ENCODE measurements at places on chromosomes 3 and 15.

DNA sequence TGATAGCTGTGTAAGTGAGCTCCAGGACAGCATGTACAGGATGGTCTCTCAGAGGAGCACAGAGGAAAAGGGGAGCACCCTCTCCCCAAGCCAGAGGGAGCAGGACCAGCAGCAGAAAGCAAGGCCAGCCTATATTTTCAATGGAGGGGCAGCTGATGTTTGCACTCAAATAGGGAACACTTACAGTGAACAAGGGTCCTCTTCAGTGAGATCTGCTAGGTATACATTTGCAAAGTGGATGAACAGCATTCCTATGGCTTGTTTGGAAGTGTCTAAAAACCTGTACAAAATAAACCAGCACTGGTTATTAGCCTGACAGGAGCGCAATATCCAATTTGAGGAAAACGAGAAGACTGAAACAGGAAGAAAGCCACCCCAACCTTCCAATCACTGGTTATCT is 17.6 kb upstream of the MUSTN1 start:
- DNase-seq: no peak

DNA sequence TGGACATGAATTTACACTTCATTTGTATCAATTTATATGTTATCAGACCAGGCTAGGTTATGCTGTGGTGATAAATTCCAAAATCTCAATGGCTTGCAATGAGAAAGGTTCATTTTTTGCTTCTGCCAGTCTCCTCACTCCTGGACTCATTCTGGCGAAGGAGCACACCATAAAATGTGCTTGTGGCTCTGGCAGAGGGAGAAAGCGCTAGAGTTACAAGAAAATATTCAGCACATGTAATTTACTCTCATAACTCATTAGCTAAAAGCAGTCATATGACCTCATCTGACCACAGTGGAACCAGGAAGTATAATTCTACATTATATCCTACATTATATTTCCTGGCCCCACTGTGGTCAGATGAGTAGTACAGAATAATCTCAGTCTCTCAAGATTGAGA is 193.8 kb downstream of the BCHE start:
- DNase-seq: no peak

- DNase-seq: no peak
These were observed 267.8 kb upstream of the C2CD4B start for GRCh38 chr15:62432702-62433398.

DNA sequence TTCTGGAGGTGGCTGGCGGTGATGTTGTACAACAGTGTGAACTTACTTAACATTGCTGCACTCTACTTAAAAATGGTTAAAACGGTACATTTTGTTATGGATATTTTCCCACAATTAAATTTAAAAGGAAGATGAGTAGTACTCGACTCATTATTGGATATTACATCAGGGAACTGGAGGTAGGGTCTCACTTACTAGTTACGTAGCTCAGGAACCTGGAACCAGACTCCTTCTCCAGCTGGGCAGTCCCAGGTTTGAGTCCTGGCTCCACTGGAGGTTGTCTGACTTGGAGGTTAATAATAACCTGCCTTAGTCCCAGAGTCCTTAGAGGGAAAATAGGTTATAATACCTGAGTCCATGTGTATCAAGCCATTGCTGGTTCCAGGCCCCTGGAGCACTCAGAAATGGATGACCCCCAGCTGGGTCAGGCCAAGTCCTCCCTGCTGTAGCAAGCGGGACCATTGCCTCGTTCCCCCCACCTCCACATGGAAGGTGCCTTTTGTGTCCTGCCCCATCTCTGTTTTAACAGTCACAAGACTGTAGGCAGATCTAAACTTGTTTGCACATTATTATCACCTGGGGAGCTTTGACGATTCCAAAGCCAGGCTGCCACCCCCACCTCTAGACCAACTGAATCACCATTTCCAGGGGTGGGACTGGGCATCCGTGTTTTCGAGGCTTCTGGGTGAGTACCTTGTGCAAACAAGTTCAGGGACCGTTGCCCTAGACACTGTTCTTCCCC is 126.6 kb downstream of the IGF1R start:
- no peak for DNase-seq

- no peak for DNase-seq
These were observed 96.3 kb upstream of the HERC1 start for GRCh38 chr15:63930034-63930433.

- no peak for DNase-seq
These were observed 4.9 kb upstream of the CHRNA3 start for GRCh38 chr15:78625606-78626280.

GRCh38 chr3:127040216-127040615 is 57.3 kb downstream of the PLXNA1 start:
- DNase-seq: no peak

DNA sequence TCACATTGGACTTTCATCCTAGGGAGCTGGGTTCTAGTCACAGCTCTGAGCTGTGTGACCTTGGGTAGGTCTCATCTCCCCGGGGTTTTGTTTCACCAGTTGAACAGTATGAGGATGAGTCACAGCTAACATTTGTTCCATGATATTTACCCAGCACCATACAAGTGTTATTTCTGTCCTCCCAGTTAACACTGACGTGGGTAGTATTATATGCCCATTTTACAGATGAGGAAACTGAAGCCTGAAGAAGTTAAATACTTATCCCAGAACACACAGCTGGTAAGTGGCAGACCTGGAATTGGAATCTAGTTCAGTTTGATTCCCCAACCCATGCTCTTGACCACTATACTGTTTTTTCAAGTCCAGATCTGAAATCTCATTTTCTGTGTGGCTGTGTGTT is 908 bp upstream of the RARB start:
- no peak for DNase-seq

DNA sequence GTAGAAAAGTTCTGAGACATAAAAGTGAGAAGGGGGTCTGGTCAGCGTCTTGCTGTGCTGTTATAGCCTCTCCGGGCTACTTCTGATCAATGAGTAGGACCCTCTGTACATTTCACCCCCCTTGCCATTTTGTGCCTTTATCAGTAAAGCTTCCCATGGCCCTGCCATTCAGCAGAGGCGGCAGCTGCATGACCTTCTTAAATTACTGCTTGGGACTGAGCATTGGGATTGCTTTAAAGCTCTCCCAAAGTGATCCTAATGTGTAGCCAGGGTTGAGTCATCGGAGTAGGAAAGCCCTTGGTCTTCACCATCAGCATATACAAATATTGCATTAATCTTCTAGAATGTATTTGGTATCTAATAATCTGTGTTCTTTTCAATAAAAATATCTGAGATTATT is 70.2 kb downstream of the FMN1 start:
- DNase-seq: no peak

DNA sequence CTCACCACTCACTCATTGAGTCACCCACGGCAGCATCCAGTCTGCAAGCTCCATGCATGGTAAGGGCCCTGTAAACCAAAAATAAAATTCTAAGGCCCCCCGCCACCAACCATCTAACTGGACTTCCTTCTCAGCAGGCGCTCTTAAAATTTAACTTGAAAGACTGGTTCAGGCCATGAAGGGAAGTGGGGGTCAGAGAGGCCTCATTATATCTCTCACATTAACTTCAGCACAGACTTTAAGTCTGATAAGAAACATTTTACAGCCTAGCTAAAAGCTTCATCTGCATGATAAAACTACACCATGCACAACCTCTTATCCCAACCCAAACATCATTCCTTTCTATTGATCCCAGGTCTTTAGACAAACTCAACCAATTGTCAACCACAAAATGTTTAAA is 38.5 kb downstream of the FBLN2 start:
- DNase-seq: no peak

- no peak for DNase-seq
These were observed 10.6 kb downstream of the IQSEC1 start for GRCh38 chr3:13062647-13063046.

DNA sequence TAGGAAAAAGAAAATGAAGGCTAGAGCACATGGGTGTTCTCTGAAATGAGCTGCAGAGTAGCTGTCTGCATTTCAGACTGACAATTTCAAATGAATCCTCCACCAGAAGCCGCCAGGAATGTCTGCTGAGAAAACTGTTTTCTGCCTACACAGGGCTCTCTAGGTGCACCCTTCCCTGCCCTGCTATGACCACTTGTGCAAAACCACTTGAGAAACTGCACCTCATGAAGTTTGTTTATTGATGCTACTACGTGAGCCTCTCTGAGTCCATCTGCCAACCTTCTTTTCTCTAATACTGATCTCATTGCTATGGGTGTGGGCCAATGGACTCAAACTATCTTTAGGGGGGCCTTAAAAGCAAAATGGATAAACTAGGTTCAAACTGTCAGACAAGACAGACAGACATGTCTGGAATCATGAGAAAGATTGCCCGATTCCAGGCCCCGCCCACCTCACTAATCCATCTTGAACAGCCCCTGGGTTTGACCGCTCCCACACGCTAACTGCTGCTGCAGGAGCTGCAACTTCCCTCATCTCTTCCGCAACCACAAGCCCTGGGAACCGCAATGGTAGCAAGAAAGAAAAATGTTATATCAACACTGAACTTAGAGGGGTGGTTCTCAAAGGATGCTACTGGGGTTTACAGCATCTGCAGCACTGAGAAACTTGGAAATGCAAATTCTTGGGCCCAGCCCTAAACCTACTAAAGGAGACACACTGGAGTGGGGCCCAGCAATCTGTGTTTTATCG is 9.0 kb upstream of the CD47 start:
- DNase-seq: no peak

DNA sequence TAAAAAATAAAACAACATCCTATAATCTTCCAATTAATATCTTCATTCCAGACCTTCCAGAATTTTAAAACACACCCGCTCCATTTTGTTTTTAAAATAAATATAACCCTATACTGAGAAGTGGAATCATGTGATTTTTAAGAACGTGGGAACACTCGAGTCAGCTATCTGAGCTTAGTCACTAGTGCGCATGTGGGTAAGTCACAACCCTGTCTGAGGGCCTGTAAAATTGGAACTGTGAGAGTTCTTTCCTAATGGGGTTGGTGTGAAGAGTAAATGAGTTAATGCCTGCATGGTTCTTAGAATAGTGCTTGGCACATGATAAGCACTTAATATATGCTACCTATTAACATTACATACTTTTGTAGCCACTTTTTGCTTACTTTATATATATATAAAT is 19.9 kb upstream of the POLR2M start:
- no peak for DNase-seq

GRCh38 chr15:100818927-100819326 is 60.7 kb upstream of the ALDH1A3 start:
- DNase-seq: no peak

DNA sequence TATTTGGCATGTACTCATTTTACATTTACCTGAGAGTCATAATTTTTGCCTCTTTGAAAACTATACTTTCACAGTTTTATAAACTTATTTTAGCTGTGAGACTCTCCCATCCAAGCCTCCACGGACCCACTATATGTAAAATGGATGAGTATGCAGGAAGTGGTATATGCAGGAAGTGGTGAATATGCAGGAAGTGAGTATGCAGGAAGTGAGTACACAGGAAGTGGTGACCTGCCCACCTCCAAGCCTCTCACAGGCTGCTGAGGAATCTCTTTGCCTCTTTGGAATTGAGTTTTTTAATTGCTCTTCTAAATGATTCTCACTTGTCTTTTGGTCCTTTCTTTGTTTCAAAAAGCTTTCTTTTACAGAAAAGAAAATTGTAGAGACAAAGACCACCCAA is 85.2 kb downstream of the KBTBD8 start:
- peak; percentile 52 for DNase-seq

DNA sequence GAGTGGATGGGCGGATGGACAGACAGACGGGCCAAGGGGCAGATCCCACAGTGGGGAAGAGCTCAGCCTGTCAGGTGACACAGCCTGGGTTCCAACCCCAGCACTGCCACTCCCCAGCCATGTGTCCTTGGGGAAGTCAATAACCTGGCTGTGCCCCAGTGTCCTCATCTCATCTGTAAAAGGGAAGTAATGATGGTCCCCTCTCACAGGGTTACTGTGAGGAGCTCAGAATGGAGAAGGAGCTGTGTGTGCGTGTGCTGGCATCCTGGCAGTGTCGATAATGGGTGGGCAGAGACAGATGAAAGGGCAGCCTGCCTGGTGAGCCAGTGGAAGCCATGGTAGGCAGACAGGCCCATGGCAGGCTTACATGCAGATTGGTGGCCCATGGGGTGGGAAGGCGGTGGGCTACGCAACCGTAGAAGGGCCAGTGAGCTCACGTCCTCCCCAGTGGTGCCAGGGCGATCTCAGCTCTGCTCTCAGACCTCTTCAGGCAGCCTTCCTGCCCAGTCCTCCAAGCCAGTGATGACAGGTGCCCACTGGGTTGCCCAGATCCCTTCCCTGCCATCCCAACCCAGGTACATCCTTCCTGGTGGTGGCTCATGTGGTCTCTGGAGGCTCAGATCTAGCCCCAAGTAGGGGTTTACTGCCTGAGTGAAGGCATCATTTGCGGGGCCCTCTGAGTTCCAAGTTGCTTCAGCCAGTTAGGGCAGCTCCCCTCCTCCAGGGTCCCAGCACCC is 2.3 kb upstream of the DNAJB8 start:
- DNase-seq: no peak

DNA sequence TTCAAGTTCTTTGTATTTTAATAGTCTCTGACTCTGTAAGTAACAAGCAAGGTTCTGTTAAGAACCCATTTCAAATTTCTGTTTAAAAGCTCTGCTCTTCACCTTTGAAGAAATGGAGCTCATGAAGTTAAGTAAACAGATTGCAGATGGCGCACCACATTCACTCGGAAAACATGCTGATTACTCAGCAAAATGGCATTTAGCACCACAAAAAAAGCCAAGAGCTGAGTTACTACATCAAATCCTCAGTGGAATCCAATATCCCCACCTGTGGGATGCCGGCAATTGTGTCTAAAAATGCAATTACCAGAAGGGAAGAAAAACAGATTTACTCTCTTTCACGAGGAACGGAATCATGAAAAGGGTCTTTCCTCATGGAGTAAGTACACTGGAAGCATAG is 758.0 kb downstream of the NTRK3 start:
- DNase-seq: no peak

- DNase-seq: no peak
These were observed 151.2 kb downstream of the NR1D2 start for GRCh38 chr3:24096271-24096670.
